ENCODE measurements at places on chromosomes 6 and 20.
A peak's percentile ranks its signal among the peaks of the same experiment; 100 is the strongest.

DNA sequence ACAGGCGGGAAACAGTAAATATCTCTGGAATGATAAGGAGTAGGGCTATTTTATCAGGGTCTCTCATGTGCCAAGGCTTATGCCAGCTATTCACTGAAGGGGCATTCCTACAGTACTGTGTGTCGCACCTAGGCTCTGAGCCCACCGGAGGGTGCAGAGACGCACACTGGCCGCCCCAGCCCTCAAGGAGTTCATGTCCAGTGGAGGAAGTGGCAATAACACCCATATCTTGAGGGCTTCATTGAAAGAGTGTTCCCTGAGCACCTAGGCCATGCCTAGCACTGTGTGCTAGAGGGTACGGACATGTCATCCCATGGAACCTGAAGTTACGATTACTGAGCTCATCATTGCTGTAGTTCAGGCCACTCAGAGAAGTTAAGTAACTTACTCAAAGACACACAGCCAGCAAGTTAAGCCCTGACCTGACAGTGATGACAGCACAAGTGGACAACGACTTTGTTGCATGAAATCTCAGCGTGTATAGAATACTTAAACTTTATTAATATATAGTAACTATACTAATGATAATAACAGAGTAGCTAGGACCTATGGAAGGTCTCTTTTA is 8.7 kb downstream of the CCN5 start:
- no peak for DNase-seq

DNA sequence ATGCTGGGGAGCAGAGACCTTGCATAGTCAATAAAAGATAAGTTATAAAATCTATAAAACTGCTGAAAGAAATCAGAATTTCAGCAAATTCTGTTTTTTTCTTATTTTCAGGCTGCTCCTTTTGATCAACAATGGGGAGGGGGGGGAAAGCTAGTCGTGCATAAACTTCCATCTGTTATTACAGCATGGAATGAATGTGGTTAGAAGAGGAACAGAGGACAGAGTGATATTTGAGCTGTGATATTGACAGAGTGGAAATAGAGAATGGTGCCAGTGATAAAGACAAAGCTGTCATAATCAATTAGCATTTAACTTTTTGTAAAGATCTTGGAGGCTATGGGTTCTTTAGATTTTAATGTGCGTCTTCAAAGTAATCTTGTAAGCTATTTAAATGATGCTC is 43.4 kb upstream of the QKI start:
- no peak for DNase-seq

GRCh38 chr20:43295781-43296180 is 106.1 kb upstream of the PTPRT start:
- DNase-seq: no peak

DNA sequence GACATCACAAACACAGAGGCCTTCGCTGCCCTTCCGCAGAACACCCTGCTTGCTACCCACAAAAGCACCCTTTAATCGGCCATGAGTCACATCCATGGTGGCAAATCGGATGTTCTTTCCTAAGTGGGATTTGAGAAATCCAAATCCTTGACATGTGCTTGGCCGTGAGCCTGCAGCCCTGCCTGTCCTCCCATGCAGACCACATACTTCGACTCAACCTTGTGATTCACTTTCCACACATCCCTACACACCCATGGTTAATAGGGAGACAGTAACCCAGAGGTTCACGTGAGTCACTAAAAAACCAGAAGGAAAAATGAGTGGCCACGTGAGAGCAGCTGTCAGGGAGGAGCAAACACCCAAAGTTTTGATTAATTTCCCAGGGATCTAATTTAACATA is 19.4 kb downstream of the RAMACL start:
- DNase-seq: peak; percentile 95

DNA sequence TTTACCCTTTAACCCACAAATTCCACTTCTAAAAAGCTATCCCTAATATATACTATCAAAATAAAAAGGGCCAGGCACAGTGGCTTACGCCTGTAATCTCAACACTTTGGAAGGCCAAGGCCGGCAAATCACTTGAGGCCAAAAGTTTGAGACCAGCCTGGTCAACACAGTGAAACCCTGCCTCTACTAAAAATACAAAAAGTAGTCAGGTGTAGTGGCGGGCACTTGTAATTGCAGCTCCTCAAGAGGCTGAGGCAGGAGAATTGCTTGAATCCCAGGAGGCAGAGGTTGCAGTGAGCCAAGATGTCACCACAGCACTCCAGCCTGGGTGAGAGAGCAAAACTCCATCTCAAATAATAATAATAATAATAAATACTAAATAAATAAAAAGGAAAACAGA is 82.5 kb downstream of the TRIM27 start:
- DNase-seq: no peak

DNA sequence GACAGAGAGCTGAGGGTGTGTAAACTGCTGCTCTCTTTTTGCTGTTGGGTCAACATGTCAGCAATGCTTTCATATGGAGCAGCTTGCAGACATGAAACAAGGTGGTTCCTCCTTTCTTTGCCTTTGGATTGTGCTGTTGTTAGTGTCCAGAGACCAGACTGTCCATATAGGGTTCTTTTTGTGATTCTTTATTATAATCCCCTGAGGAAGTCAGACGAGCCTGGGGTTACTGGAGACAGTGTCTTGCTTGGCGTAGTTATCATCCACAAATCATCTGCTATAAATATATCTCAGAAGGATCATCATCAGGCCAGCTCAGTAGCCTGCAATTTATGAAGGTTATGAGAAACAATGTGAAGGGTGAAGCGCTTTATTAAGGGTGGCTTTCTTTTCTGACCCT is 2.3 kb upstream of the ADGRB3 start:
- no peak for DNase-seq

GRCh38 chr6:154319231-154319858 is 37.3 kb downstream of the IPCEF1 start:
- DNase-seq: peak; percentile 95

DNA sequence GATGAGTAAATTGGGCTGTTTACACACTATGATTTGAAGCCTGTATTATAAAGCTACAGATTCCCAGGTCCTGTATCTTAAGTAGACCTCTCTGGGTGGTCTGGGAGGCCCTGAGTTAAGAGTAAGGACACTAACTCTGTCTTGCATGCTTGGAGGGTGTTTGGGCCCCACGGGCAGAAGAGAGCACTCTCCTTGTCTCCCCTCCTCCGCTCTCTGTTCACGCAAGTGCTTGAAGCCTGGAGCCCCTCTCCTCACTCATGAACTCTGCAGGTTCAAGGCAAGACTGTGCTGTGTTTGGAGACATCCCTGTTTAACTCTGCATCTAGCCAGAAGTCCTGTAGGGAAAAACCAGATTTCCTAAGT is 154.0 kb downstream of the ZDHHC14 start:
- no peak for DNase-seq

- DNase-seq: no peak
Measured at GRCh38 chr6:62323818-62324431, 37.9 kb upstream of the KHDRBS2 start.

DNA sequence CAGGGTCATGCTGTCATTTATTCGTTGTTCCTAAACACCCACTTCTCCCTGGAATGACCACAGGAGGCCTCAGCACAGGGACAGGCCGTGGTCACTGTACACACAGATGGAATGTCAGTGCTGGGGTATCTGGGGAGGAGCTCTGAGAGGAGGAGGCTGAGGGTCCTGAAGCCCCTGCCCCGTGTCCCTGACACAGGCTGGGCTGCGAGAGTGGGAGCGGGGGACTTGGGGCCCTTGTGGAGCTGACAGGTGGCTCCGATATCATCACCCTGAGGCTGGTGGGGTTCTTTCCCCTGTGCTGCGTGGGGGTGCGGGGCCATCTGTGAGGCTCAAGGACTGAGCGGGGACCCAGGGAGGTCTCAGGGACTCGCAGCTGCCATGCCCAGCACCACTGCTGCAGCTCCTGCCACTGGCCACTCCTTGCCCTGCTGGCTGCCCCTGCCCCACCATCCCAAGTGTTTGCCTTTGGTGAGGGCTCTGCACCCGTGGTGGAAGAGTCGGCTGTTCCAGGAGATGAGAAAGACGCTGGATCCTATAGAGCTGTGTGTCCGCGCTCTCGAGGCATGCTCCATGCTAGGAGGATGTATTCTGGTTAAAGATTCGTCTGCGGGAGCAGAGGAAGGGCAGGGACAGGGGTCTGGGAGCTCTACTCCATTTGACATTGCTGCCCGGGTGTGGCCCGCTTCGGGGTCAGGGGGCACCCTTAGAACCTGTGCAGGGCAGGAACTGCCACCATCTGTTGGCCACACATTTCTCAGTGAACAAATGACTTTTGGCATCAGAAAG is 18.9 kb downstream of the NPEPL1 start:
- no peak for DNase-seq

GRCh38 chr20:53769041-53769440 is 175.4 kb upstream of the ZNF217 start:
- peak; percentile 87 for DNase-seq

DNA sequence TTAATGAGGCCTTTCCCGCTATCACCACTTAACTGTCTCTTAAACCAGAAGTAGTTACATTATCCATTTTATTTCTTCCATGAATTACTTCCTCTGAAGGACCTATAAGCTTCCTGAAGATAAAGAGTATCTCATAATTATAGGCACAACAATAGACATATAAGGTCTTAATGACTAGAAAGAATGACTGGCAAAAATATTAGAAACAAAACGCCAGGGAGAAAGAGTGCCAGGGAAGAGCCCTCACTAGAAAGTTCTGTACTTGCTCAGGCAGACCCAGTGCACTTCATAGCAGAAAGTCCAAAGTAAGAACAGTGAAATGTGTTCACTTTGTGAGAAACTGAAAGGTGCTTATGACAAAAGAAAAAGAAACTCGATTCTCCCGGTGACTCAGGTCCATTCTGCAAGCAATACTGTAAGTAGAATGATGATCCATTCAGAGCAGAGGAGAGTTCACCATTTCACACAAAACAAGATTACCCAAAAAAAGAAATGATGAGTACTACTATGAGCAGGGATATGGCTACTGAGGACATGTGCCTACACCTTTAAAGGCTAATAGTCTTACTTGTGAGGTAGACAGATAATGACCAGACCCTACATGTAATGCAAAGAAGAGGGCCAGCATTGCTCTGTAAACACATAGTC is 5.5 kb downstream of the ZNF334 start:
- no peak for DNase-seq

GRCh38 chr6:44006872-44007303 is 120.4 kb downstream of the MRPL14 start:
- DNase-seq: no peak

DNA sequence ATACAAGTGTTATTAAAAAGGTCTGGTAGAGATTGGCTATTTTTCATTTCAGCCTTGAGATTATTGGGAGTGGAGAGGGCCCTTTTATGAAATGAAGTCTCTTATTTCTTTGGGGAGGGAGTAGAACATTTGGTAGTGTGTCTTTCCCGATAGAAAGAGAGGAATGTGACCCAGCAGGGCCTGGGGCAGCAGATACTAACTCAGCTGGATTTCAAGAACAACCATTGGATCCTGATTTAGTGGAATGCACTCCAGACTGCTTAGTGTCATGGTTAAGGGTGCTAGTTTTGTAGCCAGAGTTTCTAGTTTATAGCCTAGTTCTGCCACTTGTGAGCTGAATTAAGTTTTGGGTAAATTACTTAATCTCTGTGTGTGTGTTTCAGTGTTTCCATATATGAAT is 18.4 kb upstream of the FLRT3 start:
- no peak for DNase-seq

GRCh38 chr6:87756858-87757257 is 54.8 kb upstream of the AKIRIN2 start:
- peak; percentile 42 for DNase-seq

GRCh38 chr6:35275744-35276260 is 16.3 kb downstream of the ZNF76 start:
- DNase-seq: no peak

DNA sequence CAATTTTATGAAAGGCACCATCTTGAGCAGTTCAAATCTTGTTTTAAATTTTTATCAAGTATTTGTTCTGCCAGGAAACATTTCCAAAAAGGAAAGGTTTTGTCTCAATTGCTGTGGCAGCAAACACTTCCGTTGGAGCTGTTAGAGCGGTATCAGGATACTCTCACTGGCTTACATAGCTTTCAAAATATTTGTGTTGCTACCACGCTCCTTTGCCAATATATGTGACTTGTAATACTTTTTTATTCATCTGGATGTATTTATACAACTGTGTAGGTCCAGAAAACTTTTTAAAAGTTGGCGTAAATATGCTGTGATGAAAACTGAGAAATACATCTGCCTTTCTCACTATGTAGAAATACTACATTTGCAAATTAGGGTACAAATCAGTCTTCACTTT is 37.8 kb upstream of the NHSL1 start:
- DNase-seq: no peak

DNA sequence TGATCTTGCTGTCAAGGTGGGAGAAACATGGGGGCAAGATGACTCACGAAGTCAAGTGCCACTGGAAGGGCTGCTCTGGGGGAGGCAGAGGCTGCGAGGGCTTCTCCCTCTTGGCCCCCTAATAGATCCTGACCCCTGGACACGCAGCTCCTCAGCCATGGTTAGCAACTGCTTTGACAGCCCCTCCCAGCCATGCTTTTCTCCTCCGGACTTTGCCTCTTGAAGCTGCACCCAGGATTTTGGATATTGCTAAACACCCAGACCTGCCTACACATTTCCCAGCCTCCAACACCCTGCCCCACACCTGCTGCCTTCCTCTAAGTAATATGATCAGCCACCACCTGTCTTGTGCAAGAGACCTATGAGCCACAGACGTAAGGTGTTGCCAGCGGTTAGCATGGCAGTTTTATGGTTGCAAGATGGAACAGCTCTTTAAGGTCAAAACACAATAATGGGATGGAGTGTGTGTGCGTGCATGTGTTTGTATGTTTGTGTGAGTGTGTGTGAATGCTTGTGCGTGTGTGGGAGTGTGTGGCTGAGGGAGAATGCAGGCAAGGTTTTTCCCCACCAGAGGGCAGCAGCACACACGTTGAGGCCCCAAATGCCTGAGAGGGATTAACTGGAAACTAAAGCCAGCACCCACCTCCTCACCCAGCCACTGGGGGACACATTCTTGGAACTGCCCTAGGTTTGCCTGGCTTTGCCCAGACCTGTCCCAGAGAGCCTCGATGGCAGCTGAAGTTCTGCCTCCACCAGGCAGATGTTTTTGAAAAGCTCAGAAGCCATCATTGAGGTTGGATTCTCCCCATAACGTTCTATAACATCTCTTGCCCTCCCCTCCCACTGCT is 2.5 kb downstream of the IP6K3 start:
- peak; percentile 81 for DNase-seq

DNA sequence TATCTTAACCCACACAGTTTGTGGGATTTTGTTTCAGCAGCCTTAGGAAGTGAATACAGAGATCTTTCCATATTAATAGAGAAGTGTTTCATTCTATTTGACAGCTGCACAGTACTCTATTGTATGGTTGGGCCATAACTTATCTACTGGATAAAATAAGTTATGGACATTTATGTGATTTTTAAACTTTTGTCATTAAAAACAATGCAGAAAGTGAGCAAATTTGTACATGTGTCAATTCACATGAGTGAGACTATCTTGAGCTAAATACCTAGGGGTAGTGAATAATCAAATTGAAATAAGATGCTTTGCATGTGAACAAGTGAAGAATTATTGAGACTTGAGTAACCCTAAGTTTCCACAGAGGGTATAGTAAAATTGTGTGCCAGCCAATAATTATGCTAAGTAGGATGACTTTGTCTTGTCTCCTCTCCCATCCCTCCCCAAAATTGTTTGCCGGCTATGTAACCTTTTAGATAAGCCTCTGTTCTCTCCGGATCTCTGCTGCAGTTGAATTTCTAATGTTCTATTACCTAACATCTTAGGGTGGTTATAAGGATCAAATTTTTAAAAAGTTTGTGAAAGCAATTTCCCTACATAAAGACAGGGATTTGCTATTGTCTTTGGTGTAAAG is 33.3 kb upstream of the TPBG start:
- DNase-seq: no peak

- DNase-seq: no peak
Measured at GRCh38 chr20:32871627-32872160, 13.0 kb downstream of the EFCAB8 start.

GRCh38 chr6:145689529-145689928 is 45.8 kb downstream of the EPM2A start:
- DNase-seq: no peak
